ENCODE measurements at places on chromosomes 7 and 10.

DNA sequence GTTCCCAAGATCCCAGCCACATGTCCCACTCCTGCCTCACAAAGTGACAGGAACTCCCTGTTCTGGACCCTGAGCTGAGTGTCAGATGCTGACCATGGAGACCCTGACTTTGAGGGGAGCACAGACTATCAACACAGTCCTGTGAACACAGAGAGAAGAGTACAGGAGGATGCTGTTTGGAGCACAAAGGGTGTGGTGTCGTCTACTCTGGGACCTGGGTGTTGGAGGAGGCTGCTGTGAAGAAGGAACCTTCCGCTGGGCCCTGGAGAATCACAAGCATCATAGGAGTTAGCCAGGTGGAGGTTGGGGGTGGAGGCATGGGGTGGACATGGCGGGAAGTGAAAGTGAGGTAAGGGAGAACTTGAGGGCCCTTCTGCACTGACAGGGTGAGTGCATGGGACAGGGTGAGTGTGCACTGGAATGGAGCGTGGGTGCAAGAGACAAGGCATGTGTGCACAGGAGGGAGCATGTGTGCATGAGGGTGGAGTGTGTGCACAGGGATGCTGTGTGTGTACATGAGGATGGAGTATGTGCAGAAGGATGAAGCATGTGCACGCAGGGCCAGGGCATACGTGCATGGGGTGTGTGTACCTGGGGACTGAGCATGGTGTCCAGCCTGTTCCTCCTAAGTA, 70.7 kb upstream of the ANTXRL start:
- DNase-seq, result no peak

GRCh38 chr10:71706216-71707121, 13.1 kb downstream of the C10orf105 start:
- no peak for DNase-seq

DNA sequence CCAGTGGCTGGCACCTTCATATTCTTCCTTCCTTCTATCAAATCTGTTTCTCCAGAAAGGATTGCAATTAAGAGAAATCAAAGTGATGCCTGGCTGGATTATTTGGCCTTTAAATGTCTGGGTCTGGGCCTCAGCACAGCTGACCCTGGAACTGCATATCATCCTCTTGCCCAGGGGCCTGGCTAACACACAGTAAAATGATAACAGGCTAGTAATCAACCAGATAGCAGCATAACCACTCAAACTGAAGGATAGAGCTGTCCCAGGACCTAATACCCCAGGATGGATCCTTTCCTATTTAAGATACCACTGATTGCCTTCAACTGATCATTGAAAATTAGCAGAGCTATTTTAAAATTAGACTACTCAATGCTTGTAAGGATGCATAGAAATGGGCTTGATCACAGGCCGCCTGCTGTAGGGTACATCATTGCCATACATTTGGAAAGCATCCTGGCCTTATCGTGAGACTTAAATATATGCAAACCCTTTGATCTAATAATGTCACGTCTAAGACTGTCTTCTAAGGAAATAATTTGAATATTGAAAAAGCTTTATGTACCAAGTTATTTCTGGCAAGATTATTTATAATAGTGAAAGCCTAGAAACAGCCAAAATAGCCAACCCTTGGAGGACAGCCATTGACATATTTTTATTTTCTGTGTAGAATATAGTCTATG, 144.0 kb upstream of the CHST15 start:
- DNase-seq, result no peak

DNA sequence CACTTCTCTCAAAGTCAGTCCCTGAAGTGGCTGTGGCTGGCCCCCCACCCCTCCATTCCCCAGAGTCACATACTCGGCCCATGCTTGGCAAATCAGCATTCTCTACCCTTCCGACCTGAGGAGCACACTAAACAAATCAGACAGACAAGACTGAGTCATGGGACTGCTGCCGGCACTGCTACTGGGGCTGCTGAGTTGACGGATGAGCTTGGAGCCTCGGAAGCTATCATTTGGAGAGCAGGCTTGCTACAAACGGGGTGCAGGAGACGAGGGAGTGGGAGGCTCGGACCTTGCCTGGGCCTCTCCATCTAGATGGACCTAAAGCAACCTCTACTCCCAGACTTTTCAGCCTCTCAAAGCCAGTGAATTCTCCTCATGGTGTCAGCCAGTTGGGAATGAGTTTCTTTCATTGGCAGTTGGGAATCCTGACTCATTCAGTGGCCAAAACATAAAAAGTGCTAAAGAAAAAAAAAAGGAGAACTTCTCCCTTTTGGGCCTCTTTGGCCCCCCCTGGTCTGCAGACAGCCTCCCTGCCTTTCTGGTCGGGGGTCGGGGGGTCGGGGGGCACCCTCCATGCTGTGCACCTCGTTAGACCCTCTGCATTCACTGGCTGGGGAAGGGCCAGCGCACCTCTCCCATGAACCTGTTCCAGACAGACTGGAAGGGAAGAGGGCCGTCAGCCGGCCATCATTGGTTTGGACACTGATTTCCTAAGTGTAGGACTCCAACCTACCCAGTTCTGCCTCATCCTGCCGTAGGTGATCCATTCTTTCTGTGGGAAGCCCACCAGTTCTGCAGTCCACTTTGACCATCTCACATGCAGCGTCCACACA, 52.3 kb upstream of the COL13A1 start:
- DNase-seq, result no peak
